ENCODE measurements at places on chromosomes 12 and 14.

DNA sequence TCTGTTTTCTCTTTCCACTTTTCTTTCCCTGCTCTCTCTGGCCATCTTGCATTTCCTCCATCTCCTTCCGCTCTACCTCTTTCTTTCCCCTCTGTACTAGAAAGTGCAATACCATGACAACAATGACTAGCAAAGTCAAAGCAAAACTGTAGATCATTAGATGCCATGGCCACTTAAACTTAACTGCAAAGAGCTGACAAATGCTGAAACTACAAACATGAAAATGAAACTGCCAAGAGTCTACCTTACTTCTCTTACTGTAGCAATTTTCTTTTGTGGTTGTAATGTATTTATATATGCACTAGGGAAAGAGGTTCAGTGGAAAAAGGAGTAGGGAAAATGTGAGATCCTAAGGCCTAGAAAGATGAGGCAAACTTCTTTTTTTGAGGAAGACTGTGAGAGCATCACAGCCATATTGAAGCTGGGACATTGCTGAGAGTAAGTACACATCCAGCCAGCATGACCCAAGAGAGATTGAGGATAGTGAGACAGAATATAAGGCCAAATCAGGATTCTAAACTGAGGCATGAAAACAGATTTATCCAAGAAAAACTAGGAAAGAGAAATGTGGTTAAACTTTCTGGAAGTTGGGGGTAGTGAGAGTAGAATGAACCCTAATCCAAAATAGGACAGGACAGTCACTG is 276.6 kb upstream of the NAV3 start:
- DNase-seq: no peak

DNA sequence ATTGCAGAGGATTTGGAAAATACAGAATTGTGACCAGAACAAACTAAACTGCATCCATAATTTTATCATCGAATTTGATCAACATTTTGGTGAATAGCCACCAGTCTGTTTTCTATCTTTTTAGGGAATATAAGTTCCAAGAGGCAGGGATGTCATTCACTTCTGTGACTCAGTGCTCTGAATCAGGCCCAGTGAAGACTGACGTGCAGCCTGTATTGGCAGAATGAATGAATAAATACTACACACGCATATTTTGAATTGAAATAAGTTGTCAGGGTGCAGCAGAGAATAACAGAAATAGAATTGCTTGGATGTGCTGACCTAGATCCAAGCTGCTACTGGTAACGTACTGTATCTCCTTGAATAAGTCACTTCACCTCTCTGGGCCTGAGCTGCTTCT is 1.3 kb upstream of the EMP1 start:
- no peak for DNase-seq

DNA sequence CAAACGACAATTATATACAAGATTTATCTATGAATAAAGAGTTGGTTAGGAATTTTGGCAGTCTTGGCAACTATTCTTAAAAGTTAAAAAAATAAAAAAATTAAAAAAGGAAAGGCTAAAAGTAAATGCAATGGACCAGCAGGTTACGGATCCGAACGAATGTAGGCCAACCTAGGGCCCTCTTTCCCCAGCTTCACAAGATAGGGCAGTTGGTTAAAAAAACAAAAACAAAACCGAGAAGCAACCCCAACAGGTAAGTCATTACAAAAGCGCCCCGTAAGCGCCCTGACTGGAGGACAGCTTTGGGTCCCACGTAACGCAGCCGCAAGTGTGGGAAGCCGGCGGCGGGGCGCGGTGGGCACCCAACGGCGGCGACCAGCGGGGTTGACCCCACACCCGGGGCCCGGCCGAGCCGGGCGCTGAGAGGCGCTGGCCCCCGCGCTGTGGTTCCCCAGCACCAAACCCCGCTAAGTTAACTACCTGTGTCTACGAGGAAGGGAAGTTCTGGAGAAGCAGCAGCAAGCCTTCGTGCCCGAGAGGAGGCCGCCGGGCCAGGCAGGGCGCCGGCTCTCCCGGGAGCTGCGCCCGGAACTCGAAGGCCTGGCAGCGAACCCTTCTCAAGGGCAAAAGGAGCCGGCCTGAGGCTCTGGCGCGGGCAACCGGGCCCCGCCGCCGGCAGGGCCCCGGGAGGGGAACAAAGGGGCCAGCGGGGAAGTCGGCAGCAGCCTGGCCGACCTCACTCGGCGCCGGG is 882 bp downstream of the HECTD1 start:
- DNase-seq: peak; percentile 67

- DNase-seq: peak; percentile 61
These were observed 48.3 kb upstream of the KCNMB4 start for GRCh38 chr12:70317781-70318180.
